ENCODE measurements at places on chromosomes 5 and 9. TPM values are rescaled to one million over a fixed set of nuclear protein-coding genes. Genes with fewer than 3 reads are reported as not detected.
A peak's percentile ranks its signal among the peaks of the same experiment; 100 is the strongest.

- DNase-seq: no peak
Observed at GRCh38 chr9:68822596-68823165, 117.6 kb downstream of the PIP5K1B start.

DNA sequence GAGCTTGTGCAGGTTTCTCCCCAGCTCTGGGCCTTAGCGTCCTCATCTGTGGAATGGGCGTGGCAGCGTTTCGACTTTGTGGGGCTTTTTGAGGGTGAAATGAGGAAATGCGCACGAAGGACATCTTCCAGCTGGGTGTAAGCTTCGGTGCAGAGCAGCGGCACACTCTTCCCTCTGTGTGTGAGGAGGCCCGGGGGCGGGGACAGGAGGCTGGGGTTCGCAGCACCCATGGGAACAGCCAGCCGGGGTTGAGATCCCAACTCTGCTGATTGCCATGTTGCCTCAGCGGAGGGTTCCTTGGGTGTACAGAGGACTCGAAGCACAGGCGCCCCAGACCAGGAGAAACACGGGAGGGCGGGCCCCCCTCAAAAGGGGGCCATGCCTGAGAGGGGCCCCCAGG, 265.6 kb downstream of the NSG2 start:
- no peak for DNase-seq

GRCh38 chr5:159030357-159030756, 69.4 kb downstream of the EBF1 start:
- DNase-seq: no peak

- DNase-seq: no peak
Observed at GRCh38 chr5:114407783-114408182, 45.9 kb downstream of the KCNN2 start.

DNA sequence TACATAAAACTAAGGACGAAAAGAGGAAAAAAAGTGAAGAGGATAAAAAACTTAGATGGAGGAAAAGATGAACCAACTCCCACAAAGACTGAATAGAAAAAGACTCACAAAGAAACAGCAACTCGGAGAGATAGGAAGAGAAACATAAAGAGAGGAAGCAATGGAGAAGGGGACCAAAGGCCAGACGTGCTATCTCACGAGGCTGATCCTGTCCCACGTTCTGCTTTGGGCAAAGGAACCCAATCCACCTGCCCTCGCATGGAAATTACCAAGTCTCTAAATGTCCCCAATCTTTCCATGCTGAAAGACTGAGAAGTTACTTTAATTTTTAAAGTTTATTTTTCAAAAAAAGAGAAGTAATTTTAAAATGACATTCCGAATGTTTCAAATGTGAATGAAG, 36.6 kb downstream of the TMEM245 start:
- no peak for DNase-seq

The SERF1B gene
- 25.5 TPM for total RNA-seq

The GABBR2 gene
- not detected for total RNA-seq

- peak; percentile 54 for DNase-seq
Observed at GRCh38 chr9:133135146-133135745, 14.2 kb upstream of the RALGDS start.

The SMC5 gene
- 38.1 TPM for total RNA-seq

The ORM2 gene
- not detected for total RNA-seq

DNA sequence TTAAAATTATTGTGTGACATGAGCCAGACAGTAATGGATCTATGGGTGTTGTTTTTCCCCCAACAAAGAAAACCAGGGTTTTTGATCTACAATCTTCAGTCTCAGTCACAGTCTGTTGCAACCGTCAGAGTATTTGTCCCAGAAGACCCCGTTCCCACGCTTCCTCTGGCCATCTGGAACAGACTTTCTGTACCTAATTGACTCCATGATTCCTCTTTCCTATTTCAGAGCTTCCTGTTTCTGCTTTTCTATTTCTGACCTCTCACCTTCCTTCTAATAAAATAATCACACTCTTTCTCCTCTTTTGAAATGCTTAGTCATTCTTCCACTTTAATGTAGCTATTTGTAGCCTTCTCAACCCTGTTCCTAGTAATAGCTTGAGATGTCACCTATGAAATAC, 1044.8 kb downstream of the DTWD2 start:
- DNase-seq: no peak

- no peak for DNase-seq
Observed at GRCh38 chr5:41831155-41831554, 39.1 kb downstream of the OXCT1 start.

The TEX10 gene
- 9.3 TPM for total RNA-seq

The LECT2 gene
- total RNA-seq: not detected

GRCh38 chr5:78907255-78907891, 77.7 kb downstream of the ARSB start:
- DNase-seq: no peak

DNA sequence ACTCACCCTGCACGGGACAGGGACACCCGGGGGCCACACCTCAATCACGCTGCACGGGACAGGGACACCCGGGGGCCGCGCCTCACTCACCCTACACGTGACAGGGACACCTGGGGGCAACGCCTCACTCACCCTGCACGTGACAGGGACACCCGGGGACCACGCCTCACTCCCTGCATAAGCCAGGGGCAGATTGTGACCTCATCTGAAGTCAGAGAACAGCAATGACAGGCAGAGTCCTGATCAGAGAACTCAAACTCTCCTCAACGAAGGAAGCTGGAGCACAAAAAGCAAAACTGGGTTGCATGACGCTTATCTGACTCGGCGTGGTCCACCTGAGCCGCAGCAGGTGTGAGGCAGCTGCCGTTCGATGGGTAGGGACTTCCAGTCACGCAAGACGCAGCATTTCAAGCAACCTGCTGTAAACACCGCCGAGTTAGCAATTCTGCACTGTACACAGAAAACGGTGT, 3.2 kb downstream of the TERT start:
- DNase-seq: no peak

DNA sequence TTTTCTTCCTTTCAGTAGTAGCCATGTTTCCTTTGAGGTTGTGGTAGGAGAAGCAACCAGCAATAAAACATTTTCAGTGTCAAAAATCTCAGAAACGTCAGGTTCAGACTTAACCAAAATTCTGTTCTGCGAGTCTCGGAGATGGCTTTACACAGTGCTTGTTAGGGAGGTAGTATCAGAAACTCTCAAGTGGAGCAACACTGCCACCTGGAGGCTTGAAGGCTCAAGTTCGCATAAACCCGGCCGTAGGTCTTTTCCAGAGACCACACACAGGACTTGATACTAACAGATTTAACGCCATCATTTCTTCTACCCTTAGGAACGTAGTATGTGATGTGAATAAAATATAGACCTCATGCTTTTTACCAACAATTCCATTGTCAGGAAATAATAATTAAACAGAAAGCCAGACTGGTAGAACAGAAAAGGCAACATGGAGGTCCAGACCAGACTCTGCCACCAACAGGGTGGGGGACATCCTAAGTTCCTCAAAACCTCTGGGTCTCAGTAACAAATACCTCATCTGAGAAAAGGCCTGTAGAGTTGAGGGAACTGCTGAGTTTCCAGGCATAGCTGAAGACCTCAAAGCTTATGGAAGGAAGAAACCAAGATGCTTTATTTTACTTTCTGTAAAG, 8.5 kb downstream of the PTGER4 start:
- DNase-seq: peak; percentile 80

DNA sequence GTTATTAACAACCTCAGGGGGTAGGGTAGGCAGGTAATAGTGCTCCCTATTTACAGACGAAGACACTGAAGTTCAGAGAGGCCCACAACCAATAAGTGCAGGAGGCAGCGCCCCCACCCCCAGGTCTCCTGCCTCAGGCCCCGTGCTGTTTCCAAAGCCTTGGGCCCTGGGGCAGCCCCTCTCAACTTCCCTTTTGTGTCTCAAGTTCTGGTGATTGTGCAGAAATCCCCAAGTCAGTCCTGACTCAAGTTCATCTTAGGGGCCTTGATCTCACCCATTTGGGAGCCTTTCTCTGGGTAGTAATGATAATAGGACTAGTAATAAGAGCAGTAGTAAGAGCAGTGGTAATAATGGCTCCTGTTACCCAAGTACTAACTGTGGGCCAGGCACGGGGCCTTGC, 35.5 kb upstream of the ASS1 start:
- no peak for DNase-seq

The NOXA1 gene
- total RNA-seq: 7.7 TPM

The RNF208 gene
- total RNA-seq: 0.67 TPM

DNA sequence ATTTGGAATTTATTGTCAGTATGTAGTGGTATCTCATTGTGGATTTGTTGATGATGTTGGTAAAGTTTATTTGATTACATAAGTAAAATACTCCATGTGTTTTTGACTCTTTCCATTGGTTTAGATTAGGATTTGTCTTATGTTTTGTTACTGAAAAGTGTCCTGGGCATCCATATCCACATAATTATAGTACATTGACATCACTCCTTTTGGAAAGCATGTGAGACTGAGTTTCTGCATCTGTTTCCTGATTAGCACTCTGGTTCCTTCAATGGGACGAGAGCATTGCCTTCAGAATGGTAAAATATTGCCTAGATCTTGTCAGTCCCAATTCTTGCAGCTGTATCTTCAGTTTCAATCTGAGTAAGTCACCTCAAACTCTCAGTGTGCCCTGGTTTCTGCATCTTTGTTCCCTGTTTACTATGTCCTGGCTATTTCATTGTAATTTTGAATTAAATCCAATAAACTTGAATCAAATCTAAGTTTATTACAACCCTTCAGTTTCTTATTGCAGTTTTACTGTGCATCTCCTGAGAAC, 128.1 kb downstream of the FBXO38 start:
- no peak for DNase-seq

DNA sequence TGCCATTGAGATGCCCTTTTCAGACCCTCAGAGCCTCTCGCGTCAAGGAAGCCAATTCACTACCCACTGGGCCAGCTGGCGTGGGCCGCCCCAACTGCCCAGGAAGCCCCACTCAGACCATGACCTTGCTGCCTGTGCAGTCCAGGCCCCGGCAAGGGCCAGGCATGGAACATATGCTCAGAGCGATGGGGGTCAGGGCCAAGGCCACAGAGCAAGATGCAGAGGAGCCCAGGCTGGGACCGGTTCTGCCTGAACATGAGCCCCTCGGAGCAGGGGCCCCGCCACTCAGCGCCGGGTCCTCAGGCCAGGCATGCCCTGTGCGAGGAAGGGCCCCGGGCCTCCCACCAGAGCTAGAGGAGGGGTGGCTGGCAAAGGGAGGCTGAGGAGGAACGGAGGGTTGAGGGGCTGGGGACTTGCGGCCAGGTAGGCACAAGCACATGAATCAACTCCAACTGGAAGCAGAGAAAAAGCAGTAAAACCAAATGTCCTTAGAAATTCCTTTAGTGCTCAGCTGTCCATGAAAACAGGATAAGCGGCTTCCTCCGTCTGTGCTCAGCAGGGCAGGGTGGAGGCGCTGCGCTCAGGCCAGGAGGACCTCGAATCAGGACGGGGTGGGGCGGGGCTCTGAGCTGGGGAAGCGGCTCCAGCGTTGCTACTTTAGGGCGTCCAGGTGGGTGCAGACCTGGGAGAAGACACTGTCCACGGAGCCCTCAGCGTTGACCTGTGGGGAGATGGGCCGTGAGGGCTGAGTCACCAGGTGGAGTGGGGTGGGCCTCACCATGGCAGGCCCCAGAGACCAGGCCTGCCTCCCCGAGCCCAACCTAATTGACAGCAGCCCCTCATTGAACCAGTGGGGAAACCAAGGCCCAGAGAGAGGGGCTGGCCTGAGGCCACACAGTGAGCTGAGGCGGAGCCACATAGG, 9.9 kb downstream of the AK1 start:
- DNase-seq: no peak

Data from CD4-positive, alpha-beta T cell (primary cell).